Mammary epithelial cell (primary cell): ENCODE measurements at places on chromosomes 5 and 9. TPM values are rescaled to one million over a fixed set of nuclear protein-coding genes. Genes with fewer than 3 reads are reported as not detected.

The ANKRD18B gene
- 0.67 TPM for polyA plus RNA-seq

The BTNL9 gene
- 0.03 TPM for polyA plus RNA-seq

GRCh38 chr9:131873891-131874440 lies 134.1 kb upstream of the RAPGEF1 start:
- DNase-seq, result no peak

The DMGDH gene
- polyA plus RNA-seq, result not detected

GRCh38 chr5:145775893-145776444 lies 59.2 kb downstream of the PRELID2 start:
- DNase-seq, result peak; percentile 88
